Omental fat pad (tissue), 4 donors: ENCODE measurements at places on chromosomes 1 and 21.

- no peak for DNase-seq
Measured at GRCh38 chr1:76048219-76048618, 26.3 kb upstream of the ST6GALNAC3 start.

DNA sequence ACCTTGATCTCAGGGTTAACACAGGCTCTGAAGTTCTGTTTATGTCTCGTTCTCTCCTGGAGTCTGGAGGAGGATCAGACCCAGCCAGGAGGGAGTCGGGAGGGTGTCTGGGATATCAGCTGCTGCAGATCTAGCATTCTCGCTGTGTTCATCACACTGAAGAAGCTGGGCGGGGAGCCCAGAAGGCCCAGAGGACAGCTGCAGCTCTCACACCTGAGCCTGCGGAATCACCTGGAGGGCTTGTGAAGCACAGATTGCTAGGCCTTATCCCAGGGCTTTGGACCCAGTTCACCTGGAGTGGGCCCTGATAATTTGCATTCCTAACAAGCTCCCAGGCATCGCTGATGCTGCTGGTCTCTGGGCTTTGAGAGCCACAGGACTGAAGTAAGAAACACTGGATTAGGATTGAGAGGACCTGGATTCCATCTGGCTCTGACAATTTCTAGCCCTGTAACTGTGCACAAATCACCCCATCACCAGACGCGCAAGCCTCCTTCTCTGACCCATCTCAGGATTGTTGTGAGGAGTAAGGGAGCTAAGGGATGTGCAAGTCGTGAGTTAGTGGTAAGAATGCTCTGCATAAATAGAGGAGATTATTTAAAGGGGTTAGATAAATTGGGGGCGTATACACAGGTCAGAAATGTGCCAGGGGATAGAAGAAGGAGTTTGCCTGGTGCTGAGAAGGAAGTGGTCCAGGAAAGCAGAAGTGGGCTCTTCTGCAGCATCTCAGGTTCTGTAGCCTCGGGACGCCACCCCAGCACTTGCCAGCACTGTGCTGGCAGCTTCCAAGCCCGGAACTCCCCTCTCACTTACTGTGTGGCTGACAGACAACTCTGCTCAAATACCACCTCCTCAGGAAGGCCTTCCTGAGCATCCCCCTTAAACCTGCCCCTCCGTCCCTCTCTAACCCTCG is 19.1 kb downstream of the ABCA4 start:
- DNase-seq: no peak

- DNase-seq: no peak
Measured at GRCh38 chr1:204435872-204436271, 24.3 kb upstream of the PPP1R15B start.

DNA sequence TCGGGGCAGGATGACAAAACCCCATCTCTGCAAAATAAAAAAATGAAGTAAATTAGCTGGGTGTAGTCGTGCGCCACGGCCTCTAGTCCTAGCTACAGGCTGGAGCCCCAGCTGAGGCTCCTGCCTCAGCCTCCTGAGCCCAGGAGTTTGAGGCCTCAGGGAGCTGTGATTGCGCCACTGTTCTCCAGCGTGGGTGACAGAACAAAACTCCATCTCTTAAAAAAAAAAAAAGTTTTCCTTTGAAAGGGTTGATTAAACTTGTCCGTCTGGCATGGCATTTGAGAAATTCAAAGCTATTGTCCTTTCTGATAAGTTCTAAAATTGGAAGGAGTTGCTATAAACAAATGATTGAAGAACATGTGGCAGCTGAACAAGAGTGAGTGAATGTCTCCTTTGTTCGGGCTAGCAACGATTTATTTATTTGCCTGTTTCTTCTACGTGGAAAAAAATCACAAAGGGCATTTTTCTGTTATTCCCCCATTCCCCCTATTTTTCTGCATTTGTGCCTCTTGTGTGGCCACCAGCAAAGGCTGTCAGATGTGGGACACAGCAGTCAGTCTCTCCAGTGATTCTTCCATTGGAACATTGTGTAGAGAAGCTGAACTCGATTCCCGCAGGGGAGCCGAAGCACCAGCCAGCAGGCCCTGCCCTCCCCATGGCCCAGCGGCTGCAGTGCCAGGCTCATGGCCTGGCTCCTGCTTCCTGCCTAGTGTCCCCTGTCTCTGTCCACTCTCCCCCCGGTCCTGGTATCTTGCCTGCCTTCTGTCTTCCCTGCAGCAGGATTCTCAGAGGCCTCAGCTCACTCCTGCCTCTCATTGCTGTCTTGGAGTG is 21.5 kb upstream of the PWP2 start:
- DNase-seq: no peak

- no peak for DNase-seq
Measured at GRCh38 chr1:164644774-164645644, 86.0 kb downstream of the PBX1 start.

- DNase-seq: no peak
Measured at GRCh38 chr1:42420911-42421585, 34.8 kb downstream of the ZMYND12 start.

- no peak for DNase-seq
Measured at GRCh38 chr1:177282976-177283375, 112.2 kb downstream of the BRINP2 start.

DNA sequence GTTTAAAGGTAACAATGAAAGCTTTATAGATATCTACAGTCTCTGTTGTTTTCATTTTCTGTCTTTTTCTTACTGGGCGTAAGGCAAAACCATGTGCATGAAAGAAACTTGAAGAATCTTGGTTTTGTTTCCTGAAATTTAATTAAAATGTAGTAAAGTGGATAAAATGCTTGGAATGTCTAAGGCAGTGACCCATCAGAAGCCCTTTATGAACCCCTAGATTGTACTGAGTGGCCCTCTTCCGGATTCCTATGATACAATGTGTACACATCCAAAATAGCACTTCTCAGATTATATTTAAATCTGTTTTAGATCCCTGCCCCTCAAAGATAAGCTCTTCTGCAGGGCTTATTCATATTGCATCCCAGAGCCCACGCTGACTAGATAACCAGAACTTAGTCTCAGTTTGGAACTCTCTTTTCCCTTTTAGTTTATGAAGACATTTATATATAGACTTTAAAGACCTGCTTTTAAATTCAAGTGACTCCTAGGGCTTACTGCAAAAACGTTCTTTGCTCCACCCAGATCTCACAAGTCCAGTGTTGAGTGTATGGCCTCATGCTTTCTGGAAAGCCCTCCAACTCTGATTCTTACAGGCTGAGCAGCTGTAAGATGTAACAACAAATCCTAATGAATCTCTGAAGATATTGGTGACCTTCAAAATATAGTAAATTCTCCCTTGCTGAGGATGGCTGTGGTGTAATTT is 142.9 kb downstream of the LRRC7 start:
- DNase-seq: no peak

DNA sequence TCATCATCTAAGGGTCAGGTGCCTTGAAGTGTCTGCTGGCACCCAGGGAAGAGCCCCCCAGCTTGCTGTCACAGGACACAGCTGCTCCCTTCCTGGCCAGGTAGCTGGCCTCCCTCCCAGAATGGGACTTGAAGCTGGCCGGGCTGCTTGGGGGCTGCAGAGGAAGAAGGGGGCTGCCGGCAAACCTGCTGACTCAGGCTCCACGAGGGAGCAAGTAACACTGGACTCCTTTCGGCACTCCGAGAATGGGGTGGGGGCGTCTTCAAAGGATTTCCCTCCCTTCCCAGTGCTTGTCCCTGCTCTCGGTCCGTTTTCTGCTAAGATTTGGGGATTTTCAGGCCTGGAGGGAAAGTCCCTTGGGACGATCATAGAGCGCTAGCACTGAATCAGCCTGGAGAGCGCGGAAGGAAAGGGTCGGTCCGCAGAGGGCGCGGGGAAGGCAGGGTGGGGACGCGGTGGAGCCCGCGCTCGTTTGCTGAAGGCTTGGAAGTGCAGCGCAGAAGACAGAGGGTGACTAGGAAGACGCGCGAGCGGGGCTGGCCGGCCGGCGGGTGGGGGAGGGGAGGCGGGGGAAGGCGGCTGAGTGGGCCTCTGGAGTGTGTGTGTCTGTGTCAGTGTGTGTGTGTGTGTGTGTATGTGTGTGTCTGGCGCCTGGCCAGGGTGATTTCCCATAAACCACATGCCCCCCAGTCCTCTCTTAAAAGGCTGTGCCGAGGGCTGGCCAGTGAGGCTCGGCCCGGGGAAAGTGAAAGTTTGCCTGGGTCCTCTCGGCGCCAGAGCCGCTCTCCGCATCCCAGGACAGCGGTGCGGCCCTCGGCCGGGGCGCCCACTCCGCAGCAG is at the start of gene CSF1:
Gene CSF1 (plus strand): TSS at position 727 of the 840 bp plus-strand sequence. CDS start 175 bp downstream, outside the sequence.
- peak; percentile 81 for DNase-seq

DNA sequence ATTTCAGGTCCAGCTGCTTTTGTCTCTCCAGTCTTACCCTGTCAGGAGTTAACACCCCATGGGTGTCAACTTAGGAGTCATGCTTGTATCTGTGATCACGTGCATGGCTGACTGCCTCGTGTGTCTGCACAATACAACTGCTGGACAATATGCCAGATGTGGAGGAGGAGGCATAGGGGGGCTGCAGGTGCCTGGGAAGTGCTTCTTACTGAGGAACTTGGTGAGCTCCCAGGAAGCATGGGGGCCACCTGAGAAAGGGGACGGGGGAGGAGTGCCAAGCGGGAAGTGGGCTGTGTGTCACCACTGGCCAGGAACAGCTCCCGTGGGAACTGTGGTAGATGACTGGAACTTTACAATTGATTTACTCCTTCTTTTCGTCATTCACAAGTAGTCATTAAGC is 9.5 kb downstream of the RHEX start:
- no peak for DNase-seq

- DNase-seq: peak; percentile 86
Measured at GRCh38 chr1:159000625-159001024, 9.1 kb upstream of the IFI16 start.

DNA sequence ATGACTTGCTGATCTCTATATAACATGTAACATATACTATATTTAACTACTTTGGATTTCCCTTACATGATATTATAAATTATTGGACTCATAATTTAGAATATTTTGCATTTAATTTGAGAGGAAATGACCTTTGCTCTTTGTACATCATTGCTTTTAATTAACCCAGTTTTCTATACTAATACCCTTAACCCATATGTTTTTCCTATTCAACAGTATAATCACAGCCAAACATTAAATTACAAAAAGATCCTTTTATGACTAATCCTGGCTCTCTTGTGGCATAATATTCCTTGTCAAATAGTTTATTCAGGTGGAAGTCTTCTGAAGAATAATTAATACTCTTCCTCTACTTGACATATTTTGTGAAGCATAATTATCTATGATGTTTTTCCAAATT is 56.0 kb upstream of the GPR52 start:
- no peak for DNase-seq

DNA sequence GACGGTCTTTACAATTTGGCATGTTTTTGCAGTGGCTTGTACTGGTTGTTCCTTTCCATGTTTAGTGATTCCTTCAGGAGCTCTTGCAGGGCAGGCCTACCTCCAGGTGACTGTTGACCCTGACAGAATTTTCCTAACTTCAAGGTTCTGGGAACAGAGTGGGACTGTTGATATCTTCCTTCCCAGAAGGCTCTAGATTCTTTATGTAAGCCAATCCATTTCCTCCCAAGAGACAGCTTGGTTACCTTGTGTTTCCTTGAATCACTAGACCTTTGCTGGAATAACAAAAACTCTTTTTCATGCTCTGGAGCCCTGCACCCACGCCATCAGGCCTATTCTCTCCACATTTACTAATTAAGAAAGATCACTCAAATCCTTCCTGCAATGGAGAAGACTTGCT is 67.0 kb downstream of the C21orf91 start:
- DNase-seq: no peak

DNA sequence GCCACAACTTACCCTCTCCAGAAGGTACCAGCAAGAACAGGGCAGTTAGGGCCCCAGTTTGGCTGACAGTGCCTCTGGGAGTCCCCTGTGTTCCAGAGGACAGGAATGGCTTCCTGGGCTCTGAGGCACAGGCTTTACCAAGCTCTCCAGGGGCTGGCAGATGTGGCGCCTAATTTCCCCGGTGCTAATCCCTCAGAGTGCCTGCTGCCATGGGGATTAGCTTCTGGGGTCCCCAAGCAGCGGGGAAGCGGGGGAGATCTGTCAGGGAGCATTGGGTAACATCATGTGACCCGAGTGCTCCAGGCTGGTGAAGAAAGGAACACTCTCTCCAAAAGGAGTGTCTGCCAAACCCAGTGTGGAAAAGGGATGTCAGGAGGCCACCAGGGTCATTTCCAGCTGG is at the start of gene LACTBL1:
Gene LACTBL1 (minus strand): TSS at position 107 of the 400 bp plus-strand sequence. CDS start 550 bp downstream, outside the sequence.
- no peak for DNase-seq

GRCh38 chr1:2789986-2790581 is 11.4 kb downstream of the TTC34 start:
- DNase-seq: no peak

DNA sequence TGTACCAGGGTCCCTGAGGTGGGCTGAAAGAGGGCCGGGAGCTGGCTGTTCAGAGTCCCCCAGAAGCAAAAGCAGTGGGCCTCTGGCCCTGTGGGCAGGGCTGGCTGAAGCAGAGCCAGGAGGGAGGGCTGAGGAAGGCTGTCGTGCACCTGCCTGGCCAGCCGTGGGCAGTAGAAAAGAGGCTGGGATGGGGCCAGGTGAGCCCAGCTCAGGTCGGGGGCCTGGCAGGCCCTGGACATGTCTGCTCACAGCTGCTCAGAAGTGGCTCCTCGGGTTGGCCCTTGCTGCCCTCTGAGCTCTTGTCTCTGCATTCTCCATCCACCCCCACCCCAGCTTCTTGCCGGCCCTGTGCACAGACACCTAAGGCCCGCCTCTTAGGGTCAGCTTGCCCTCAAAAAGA is 60.0 kb downstream of the TCP10L start:
- DNase-seq: no peak

- DNase-seq: no peak
Measured at GRCh38 chr21:32314806-32315205, 16.2 kb downstream of the MRAP start.

DNA sequence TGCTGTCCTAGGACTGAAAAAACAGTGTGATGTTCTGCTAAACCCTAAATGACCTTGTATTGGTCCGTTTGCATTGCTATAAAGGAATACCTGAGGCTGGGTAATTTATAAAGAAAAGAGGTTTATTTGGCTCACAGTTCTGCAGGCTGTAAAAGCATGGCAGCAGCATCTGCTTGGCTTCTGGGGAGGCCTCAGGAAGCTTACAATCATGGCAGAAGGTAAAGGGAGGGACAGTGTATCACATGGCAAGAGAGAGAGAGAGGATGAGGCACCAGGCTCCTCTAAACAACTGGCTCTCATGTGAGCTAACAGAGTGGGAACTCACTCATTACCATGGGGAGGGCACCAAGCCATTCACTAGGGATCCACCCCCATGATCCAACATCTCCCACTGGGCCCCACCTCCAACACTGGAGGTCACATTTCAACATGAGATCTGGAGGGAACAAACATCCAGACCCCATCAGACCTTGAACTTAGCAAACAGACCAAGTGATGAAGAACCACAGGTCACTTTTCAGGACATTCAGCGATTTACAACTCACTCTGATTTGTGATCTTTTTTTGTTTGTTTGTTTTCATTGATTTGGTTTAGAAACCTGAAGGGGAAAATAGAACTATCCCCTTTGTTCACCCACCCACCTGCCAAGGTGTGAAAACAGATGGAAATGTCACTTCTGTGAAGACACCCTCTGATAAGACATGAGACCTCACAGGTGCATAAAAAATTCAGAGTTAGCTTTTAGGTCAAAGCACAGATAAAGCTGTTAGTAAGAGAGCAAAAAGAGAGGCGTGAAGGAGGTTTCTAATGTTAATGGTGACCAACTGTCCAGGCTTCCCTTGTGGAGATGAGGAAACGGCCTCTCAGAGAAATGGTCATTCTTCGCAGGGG is 104.2 kb upstream of the RALGPS2 start:
- no peak for DNase-seq

- no peak for DNase-seq
Measured at GRCh38 chr1:110540891-110541685, 22.1 kb upstream of the KCNA10 start.
